Activated T-helper 2 cell treated with anti-CD3 and anti-CD28 coated beads, Interferon-gamma antibody, Interleukin-2, Interleukin-4, amounts not matched to agents 10 μg/mL and 5 μg/mL and 100 μg/mL, durations not matched to agents 14 hours and 24 hours and 36 hours (primary cell): ENCODE measurements at places on chromosomes 5 and 9. TPM values are rescaled to one million over a fixed set of nuclear protein-coding genes. Genes with fewer than 3 reads are reported as not detected.

DNA sequence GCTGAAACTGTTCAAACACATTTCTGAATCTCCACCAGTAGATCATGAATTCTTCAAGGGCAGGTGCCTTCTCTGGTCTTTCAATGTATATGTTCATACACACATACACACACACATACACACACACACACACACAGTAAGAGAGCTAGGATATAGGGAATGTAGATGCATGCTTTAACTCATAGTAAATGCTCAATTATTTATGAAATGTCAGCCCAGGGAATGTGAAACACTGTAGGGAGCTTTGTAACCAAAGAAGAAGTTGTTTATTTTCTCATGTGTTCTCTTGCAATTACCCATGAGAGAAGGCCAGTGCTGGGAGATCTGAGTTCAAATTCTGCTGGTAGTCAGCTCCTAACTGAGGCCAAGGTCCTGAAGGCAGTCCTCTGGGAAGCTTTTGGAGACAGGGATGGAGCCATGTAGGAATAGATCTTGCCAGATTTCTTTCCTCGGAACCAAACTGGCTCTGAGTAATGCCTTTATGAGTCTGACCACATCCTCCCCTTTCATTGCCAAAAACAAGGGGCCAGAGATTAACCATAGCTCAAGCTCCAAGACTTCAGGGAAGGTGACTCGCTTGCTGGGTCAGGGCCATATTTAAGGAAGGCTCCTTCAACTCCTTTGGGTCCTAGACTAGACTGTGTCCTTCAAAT lies 487.0 kb upstream of the TNC start:
- H3K4me3 ChIP-seq = no peak overlapping the region
- H3K36me3 ChIP-seq = no peaks in the 10 kb centered on the region
- no peaks in the 10 kb centered on the region for H3K4me1 ChIP-seq
- no peak for DNase-seq
- H3K27me3 ChIP-seq = no peaks in the 10 kb centered on the region

The ZNF354B gene
- 13.8 and 16.4 TPM in 2 replicates for total RNA-seq

- H3K36me3 ChIP-seq = peaks cover 7% of the 10 kb centered on the region
- no peak for DNase-seq
- no peaks in the 10 kb centered on the region for H3K27me3 ChIP-seq
- H3K4me3 ChIP-seq = no peak overlapping the region
Observed at GRCh38 chr5:60586307-60586901, 113.6 kb downstream of the DEPDC1B start.

The FAXDC2 gene
- total RNA-seq = not detected in 2 replicates

GRCh38 chr5:147629196-147629595 lies 119.3 kb upstream of the DPYSL3 start:
- no peak for DNase-seq
- no peaks in the 10 kb centered on the region for H3K36me3 ChIP-seq
- no peaks in the 10 kb centered on the region for H3K4me1 ChIP-seq
